ENCODE measurements at places on chromosomes 12 and 14.

GRCh38 chr12:56007564-56008559, 10.8 kb downstream of the SUOX start:
- DNase-seq, result peak; percentile 61

GRCh38 chr14:98705871-98706300, 566.1 kb downstream of the BCL11B start:
- no peak for DNase-seq

GRCh38 chr12:106081606-106082005, 57.1 kb downstream of the NUAK1 start:
- no peak for DNase-seq

- DNase-seq, result no peak
Measured at GRCh38 chr12:124726596-124727263, 136.9 kb downstream of the SCARB1 start.

- DNase-seq, result no peak
Measured at GRCh38 chr12:124538194-124539082, 29.0 kb downstream of the NCOR2 start.

DNA sequence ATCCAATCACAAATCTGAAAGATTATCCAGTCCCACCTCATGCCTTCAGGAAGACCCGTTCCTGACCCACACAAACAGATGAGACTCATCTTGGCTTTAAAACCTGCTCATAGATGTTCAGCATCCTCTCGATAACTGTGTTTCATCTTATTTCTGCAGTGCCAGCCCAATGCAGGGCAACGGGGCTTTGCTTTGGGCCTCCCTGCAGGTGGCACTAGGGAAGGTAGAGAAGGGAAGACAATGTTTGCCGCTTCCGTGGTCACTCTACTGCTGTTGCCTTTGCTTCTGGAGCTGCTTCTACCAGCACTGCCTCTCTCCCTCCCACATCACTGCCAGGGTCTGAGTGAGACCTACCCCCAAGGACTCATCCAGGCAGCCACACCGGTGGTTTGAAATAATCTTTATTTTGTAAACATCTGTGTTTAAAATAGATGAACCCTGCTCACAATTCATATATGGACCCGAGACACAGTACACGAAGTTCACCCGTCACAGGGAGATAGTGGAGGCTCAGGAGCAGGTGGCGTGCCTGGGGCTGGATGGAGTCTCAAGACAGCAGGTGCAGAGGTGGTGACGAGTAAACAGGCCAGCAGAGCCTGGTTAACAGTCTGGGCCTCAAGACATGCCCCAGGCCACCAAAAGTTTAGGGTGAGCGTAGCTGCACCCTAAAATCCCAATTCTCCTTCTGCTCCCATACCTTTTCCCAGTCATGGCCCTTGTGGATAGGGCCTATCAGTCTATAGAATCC, 3.1 kb upstream of the GPX2 start:
- no peak for DNase-seq

DNA sequence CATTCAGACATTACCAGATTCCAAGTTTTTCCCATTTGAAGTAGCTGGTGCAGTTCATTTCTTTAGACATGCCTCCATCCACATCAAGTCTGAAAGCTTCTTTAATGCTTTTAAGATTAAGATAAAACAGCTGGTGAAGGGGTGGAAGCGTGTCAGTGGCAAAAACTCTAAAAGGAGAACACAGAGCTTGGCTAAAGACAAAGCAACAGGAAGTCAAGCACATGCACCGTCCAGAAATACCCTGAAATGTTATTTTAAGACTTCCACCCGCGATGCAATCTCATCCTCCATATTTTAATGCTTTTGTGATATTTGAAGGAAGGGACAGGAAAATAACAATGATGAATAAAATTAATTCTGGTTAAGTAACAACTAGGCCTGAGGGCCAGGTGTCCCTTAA, 31.8 kb downstream of the PPM1H start:
- no peak for DNase-seq

Measured in stimulated activated CD8-positive, alpha-beta memory T cell treated with anti-CD3 and anti-CD28 coated beads, Interleukin-2, amount 100 ng/mL, for 1 hour (primary cell).